ENCODE measurements at places on chromosomes 5 and 9.

DNA sequence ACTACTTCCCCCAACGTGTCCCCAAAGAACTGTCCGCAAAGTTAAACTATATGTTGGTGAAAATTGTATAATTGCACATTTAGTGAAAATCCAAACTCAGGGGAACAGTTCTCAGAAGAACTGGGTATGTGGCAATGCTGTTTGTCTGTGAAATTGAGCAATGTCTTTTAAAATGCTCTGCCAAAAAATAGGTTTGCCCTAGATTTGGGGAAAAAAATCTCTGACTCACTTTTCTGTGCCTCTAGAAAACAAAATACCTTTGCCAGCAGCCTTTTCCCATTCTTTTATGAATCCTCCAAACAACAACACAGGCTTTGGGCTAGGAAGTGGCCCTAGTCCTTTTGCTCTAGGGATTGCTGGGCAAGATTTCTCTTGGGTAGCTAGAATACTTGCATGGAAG is 37.4 kb upstream of the ZNF608 start:
- DNase-seq: peak; percentile 35

- DNase-seq: peak; percentile 97
These were observed 24.4 kb downstream of the RNF145 start for GRCh38 chr5:159184858-159185381.

DNA sequence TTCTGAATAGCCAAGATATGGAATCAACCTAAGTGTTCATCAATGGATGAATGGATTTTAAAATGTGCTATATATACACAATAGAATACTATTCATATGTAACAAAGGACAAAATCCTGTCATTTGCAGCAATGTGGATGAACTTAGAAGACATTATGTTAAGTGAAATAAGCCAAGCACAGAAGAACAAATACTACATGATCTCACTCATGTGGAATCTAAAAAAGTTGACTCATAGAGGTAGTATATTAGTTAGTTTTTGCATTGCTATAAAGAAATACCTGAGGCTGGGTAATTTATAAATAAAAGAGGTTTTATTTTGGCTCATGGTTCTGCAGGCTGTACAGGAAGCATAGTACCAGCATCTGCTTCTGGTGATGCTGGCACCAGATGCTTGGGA is 8.1 kb downstream of the CATSPER3 start:
- DNase-seq: no peak

DNA sequence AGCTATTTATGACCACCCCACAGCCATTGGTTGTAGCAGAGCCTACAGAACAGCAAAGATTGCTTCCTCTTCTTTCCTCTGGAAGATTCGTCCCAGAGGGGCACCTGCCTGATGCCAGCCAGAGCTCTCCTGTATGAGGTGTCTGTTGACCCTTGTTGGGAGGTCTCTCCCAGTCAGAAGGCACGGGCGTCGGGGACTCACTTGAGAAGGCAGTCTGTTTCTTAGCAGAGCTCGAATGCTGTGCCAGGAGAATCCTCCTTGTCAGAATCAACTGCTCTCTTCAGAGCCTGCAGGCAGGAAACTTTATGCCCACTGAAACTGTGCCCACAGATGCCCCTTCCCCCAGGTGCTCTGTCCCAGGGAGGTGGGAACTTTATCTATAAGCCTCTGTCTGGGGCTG is 479.5 kb upstream of the IZUMO3 start:
- no peak for DNase-seq

GRCh38 chr5:77016962-77017361 is 13.2 kb upstream of the AGGF1 start:
- DNase-seq: no peak

- DNase-seq: peak; percentile 52
These were observed 28.2 kb downstream of the CNOT6 start for GRCh38 chr5:180522330-180522729.

DNA sequence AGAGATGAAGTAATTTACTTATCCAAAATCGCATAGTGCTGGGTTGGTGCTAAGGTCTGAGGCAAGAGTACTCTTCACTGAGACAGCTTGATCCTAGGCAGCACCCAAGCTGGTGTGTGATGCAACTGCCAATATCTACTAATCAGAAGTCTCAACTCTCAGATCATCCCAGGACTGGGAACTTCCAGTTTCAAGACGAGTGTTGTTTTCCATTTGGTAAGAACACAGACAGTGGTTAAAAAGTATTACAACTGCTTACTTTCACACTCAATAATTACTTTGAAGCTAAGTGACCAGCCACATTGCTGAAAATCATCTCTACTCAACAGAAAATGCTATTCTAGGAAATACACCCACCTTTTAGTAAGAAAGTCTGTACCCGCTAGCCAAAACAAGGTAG is 45.3 kb downstream of the FBXW11 start:
- DNase-seq: no peak

- peak; percentile 99 for DNase-seq
These were observed 716.4 kb downstream of the SEMA5A start for GRCh38 chr5:8829323-8830029.

- DNase-seq: no peak
These were observed 9.6 kb downstream of the GMCL2 start for GRCh38 chr5:178177569-178177968.

DNA sequence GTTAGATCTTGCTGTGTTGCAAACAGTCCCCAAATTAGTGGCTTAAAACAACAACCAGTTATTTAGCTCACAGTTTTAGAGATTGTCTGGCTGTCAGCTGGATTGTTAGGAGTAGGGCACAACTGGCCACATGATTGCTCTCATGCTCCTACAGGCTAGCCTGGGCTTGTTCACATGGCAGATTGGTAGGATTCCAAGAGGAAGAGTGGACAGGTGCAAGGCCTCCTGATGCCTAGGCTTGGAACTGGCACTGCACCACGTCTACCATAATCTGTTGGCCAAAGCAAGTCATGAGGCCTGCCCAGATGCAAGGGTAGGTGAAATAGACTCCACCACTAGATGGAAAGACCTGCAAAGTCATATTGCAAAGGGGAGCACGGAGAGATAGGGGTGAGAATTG is 76.4 kb downstream of the ACER2 start:
- no peak for DNase-seq

DNA sequence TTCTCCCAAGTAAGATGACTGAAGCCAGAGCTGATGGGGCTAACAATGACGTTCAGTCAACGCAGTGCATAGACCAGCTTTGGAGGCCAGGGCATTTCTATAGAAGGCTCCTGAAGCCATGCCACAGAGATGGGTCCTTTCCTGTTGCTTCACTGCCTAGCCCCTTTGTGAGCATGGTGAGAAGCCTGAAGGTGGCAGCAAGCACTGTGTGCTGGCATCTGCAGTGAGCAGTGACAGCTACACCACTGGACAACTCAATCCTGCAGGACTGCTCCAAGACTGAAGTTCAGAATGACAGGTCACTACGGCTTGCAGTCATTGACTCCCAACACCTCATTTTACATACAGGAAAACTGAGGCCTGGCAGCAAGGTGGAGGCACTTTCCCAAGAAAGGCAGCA is 229.0 kb downstream of the TSSK1B start:
- no peak for DNase-seq

GRCh38 chr9:127245637-127246164 is 18.9 kb upstream of the GARNL3 start:
- no peak for DNase-seq

- no peak for DNase-seq
These were observed 79.7 kb upstream of the SSBP2 start for GRCh38 chr5:81830596-81830995.

DNA sequence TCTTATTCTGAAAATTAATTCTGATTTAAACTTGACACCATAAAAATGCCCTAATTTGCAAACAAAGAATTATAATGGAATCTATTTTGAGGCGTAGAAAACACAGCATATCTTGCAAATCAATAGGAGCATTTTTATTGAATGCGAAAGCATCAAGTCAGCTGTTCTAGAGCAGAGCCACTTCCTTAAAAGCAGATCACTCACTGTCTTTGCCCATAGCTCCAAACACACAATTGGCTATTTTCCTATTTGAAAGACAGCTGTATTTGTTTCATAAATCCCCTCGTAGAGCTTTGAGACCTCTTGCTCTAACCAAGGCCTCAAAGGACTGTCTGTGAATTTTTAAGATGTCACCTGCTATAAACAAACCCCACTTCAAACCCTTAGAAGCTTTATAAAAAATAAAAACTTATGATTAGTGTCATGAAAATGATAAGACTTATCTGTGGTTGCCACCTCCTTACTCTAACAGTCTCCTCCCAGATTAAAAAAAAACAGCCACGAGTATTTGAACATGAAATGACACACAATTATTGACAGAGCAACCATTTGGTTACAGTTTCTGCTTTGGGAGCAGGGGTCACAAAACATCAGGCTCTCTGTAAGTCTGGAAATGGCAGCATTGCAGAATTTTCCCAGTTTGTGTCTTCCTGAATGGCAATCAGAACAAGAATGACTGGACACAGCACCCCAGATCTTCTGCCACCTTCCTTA is 75.6 kb upstream of the RASEF start:
- DNase-seq: no peak
